Kidney capillary endothelial cell (primary cell): ENCODE measurements at places on chromosomes 5 and 9.

DNA sequence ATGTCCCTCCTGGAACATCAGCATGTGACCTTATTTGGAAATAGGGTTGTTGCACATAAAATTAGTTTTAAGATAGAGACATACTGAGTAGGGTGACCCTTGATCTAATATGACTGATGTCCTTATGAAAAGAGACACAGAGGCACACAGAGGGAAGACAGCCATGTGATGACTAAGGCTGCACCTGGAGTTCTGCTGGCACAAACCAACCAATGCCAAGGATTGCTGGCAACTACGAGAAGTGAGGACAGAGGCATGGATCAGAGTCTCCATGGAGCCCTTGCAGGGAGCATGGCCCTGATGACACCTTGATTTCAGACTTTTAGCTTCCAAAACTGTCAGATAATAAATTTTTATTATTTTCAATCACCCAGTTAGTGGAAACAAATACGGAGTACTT is 101.9 kb downstream of the FBXL7 start:
- DNase-seq = no peak

DNA sequence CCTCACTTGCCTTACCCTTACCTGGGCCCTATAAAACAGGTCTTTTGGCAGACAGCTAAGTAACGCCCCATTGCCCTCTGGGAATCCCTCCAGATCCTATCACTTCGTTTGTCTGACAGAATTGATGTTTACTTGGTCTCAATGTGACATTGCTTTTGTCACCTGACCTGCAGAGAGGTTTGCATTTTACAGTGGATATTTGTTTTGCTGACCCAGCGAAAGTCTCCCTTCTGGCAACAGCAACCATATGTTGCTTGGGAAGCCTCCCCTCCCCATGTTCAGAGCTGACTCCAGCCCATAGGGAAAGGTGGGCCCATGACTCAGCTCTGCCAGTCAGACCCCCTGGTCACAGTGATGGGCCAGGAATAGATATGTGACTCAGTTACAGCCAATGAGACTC is 54.0 kb upstream of the LARP1 start:
- no peak for DNase-seq

DNA sequence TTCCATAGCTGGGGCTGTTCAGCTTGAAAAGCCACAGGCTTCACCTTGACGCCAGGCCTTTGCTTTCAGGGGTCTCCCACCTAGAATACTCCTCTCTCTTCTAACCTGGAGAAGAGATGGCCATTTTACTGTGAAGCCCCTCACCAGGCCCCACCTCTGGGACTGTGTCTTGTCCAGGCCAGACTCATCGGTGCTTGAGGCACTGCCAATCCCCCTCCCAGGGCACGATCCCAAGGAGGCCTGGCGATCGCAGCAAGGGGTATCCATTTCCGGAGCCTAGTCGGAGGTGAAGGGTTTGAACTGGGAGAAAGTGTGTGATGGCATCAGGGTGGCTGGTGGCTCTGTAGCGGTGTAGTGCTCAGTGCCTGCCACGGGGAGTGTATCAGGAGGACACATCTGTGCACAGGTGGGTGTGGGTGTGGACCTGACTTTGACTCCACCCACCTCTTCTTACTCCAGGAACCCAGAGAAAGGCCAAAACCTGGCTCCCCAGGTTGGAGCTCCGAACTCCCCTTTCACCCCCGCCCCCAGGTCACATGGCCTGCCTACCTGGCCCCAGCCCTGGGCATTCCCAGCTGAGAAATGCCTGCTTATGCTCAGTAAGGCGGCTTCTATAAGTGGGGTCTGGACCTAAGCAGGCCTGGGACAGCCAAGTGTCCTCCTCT is 27.4 kb upstream of the ENHO start:
- DNase-seq = no peak

GRCh38 chr5:123035918-123036390 is 571 bp downstream of the PPIC start:
- DNase-seq = peak; percentile 23

DNA sequence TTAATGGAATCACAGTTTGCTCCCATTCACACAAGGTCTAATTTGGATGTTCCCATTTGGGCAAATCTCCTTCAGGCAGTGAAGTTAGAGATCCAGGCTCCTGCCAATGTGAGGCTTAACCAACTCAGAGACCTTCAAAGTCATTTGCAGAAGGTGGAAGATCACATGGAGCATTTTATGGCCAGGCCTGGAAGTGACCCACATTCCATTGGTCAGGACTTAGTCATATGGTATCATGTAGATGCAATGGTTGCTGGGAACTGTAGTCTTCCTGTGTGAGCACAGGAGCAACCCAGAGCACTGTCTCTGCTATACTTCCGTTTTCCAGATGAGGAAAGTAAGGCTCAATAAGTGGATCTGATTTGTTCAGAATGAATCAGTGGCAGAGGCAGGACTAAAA is 292.7 kb upstream of the SMARCA2 start:
- no peak for DNase-seq

DNA sequence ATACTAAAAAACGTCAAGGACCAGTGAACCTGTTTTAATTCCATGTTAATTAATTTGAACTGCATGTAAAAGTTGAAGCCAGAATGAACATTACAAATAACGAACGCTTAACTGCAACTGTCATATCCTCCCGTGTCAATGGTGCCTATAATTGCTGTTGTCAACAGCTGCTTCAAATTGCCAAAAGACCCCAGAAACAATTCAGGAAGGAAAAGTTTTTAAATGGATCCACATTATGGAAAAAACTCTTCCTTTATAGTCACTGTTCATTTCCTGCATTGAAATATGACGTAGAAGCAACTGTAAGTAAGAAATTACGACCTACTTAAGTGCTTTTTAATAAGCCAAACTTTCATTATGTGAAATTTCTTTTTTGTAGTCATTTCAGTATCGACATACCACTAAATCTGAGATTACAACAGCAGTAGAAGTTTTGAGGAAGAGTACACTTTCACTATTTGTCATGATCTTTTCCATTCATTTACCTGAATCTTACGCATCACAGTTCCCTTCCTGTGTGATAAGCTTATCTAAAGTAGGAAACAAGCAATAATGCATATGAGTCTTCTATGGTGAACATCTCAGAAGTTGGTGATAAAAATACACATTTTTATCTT is 37.8 kb downstream of the MEF2C start:
- DNase-seq = peak; percentile 26
